ENCODE measurements at places on chromosomes 12 and 14. TPM values are rescaled to one million over a fixed set of nuclear protein-coding genes. Genes with fewer than 3 reads are reported as not detected.

The ANO4 gene
- total RNA-seq, result not detected

The GPR162 gene
- total RNA-seq, result 0.76 TPM

The RD3L gene
- not detected for total RNA-seq

The DDN gene
- total RNA-seq, result 1.4 TPM

The GCH1 gene
- 45.9 TPM for total RNA-seq

The C12orf56 gene
- total RNA-seq, result not detected

The KRT77 gene
- total RNA-seq, result not detected

The MMP17 gene
- 0.32 TPM for total RNA-seq

The KRT71 gene
- not detected for total RNA-seq

The CFAP54 gene
- total RNA-seq, result 0.26 TPM

The SIVA1 gene
- 137 TPM for total RNA-seq

The TNFAIP2 gene
- total RNA-seq, result 0.85 TPM

The TMEM117 gene
- 0.74 TPM for total RNA-seq

The ACACB gene
- 7.8 TPM for total RNA-seq

- DNase-seq, result no peak
Observed at GRCh38 chr14:60981633-60982455, 799 bp downstream of the SLC38A6 start.

DNA sequence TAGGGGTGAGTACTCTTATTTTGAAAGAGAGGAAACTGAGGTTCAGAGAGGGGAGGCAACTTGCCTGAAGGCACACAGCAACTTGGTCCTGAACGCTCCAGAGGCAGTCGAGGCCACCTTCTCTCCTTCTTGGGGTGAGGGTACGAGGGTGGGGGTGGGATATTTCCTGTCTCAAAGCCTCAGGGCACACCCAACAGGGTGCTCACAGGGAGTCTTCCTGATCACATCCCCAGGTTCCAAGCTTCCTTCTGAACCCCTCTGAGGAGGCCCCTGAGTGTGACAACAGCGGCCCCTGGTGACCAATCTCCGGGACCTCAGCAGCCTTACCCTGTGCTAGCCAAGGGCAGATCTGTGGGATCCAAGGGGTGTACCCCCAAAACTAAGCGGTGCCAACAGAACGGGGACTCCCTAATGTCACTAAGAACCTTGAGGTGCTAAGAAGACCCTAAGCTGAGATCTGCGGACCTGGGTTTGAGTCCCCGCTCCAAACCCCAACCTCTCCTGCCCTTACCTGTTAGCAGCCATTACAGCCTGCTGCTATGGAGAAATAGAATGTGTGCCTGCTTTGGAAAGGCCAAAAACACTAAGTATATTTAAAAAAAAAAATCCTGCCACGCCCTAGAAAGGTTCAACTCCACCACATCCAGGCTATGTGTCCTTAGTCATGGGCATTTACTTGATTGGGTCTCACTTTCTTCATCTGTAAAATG lies 57.9 kb downstream of the TRPV4 start:
- DNase-seq, result peak; percentile 68

DNA sequence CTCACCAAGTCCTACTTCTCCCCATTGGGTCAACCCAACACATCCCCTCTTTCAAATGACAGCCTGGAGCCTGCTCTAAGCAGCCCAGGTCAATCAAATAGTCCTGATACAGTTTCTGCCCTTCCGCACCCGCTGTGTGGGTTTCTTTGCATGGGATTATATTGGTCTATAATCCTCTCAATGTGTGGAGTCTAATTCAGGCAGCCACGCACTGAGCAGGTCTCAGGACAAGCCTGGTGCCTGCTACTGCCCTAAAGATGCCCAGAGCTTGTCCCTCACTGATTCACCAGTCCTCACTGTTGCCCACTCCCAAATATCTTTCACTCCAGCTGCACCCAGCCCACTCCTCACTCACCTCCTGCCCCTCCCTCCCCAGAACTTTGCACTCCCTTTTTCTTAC lies 16.4 kb downstream of the ACTN1 start:
- no peak for DNase-seq

DNA sequence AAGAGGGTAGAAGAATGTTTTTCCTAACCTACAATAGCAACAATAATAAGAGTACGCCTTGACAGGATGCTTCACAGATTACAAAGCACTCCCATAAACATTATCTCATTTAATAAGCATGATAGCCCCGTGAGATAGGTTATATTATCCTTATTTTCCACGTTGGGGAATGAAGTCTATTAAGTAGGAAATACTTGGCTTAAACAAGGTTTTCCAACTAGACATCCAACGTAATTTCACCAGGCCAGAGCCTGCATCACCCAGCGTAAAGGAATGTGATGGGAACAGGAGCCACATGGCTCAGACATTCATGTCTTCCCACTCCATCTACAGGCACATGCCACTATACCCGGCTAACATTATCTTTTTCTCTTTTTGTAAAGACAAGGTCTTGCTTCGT lies 223.4 kb upstream of the AMIGO2 start:
- DNase-seq, result no peak

DNA sequence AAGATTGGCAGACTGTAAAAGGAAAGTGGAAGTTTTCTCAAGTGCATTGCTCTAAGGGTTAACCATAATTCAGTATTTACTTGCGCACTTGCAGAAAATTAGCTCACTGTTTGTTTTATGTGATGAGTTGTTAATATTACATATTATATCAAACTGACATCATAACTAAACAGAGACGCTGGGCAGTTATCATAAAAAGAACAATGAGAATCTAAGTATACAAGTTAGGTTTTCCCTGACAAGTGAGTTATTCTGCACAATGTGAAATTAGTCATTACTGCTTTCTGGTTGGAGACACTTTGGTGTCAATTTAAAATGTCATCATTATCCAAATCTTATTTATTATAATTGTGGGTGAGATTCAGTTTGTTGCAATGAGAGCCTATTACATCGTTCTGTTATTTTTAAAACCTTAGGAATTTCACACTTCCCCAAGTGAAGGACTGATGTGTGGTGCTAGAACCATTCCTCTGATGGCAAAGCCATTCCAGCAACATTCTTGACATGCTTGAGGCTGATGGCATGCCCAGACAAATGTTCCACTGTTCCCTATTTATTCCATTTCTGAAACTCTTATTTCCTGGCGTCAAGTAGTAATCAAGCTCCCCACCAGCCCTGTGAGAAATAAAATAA lies 90.1 kb upstream of the FLRT2 start:
- DNase-seq, result no peak

DNA sequence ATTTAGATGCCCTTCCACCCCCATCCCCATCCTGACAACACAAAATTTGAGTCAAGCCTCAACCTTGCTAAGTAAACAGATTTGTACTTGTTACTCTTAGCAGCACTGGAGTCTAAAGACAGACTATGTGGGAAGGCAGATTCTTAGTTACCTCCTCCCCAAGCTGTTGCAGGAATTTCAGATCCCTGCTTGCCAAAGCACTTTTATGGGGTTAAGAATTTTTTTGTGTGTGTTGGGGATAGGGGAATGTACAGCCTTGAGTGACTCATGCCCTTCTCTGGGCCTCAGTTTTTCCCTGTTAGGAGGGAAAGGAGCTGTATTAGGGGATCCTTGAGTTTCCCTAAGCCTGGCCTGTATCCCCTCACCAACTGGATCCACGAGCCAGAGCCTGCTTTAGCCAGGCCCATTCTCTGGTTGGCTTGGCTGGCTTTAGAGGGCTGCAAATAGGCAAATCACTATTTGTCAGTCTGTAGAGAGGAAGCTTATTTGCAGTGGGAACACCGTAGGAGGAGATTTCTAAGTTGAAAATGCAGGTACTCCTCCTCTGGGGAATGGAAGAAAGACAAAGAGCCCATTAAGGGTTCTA lies 27.7 kb upstream of the RNU6-8 start:
- DNase-seq, result no peak

DNA sequence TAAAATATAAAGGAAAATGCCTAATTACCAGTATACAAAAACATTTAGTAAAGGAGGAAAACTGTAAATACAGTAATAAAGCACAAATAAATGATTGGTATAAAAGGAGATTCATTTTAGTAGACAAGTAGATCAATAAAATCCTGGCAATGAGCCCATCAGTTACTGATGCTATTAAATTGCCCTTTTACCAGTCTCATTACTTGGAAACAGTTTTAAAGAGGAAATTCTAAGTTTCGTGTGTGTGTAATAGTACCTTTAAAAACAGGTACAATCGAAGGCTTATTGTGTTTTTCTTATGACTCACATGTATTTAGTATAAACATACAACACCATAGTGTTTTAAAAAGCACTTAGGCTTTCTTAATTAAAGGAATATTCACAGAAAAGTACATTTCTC lies 46.4 kb upstream of the SYT10 start:
- DNase-seq, result no peak

DNA sequence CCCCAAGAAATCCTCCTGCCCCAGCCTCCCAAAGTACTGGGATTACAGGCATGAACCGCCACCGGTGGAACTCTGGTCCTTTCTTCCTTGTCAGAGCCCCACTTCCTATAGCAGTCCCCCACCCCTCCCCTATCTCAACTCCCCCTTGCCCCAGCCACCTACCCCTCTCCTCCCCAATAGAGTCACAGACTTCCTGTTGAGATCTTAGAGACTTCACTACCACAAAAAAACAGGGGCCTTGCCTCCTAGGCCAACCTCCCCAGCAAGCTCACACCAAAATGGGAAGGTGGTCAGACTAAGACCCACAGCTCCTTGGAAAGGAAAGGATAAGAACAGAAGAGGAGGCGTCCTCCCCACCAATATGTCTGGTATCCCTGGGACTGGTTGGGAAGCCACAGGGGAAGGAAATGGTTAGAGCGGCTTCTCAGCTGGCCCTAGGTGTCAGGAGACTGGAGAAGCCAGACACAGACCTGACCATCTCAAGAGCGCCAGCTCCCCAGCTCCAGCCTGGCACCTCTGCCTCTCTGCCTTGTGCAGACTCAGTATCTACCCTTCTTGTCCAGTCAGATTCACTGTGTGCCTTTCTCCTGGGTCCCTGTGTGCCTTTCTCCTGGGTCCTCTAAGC lies 8.5 kb downstream of the ITGB7 start:
- DNase-seq, result no peak

- DNase-seq, result no peak
Observed at GRCh38 chr14:30260833-30261607, 297.9 kb upstream of the G2E3 start.

- no peak for DNase-seq
Observed at GRCh38 chr12:80472911-80473500, 29.0 kb downstream of the PTPRQ start.

GRCh38 chr12:115697340-115697739 lies 580.2 kb downstream of the MED13L start:
- DNase-seq, result no peak

DNA sequence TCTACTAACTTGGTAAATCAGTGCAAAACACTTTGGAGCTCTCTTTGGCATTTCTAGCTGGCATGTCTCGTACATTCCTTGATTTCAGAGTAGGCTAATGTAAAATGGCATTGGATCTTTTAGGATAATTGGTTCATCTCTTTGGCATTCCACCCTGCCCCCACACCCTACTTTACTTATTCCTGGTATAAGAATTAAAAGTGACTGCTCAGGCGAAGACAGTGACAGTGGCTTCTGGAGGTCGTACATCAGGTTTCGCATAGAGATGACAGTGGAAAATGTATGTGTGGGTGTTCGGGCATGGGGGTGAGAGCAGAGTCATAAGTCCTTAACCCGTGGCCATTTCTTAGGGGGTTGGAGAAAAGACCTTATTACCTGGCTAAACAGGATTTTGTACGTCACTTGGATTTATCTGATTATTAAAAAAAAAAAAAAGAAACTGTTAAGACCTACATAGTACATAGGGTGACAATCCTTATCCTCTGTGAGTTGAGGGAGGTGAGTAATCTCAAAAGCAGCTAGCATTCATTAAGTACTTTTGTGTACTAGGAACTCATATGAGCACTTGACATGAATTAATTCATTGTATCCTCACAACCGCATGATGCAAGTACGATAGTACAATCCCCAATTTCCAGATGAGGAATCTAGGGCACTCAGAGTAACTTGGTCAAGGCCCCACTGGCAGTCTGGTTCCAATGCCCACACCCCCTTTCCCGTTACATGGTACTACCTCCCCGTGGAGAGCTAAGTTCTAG lies 22.4 kb upstream of the KCNK13 start:
- DNase-seq, result no peak

GRCh38 chr14:55927028-55927427 lies 191.2 kb upstream of the PELI2 start:
- DNase-seq, result no peak

DNA sequence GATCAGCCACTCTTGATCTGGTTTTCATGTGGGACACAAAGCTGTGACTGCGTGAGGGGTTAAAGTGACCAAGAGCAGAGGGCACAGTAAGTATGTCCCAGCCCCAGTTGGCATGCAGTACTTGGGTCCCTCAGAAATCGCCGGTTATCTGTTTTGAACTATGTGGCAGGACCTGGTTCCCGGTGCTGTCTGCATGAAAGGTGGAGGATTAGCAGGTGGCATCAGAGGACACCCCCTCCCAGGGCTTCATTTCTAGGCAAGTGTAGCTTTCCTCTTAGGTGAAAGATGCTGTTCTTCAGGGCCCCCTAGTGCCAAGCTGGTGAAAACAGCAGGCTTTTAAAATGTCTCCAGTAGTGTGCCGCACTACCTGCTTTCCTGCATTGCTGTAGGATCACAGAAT lies 57.1 kb downstream of the ATG14 start:
- DNase-seq, result peak; percentile 23

DNA sequence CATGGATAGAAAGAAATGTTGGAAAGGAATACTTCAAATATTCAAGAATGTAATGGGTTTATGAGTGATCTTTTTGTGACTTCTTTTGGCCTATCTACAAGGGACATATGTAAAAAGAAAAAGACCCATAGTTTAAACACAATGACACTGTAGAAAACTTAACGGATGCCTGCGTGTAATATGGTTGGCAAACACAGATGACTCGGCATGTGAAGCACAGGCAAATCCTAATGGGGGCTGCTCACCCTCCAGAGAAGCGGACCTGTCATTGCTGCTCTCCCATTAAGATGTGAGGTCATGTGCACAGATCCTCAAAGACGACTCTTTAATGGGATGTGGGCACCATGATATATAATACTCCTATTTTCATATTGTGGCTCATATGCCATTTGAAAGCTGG lies 366.6 kb upstream of the TMEM132C start:
- no peak for DNase-seq

- DNase-seq, result no peak
Observed at GRCh38 chr12:69936766-69937165, 111.7 kb downstream of the MYRFL start.

DNA sequence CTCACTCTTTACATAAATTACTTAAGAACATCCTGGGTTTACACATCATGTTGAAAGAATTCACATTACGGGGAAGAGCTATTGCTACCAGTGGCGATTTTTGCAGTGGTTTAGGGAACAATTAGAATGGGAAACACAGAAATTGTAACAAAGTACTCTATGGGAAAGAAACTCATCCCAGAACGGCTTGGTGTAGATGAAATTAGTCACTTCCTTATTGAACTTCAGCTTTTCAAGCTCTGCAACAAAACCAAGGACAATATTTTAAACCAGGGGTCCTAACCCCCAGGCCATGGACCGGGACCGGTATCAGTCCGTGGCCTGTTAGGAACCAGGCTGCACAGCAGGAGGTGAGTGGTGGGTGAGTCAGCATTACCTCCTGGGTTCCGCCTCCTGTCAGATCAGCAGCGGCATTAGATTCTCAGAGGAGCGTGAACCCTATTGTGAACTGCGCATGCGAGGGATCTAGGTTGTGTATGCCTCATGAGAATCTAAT lies 32.3 kb upstream of the FICD start:
- no peak for DNase-seq
